ENCODE measurements at places on chromosomes 5 and 9.

GRCh38 chr5:172377856-172378255, 76.5 kb downstream of the SH3PXD2B start:
- no peak for DNase-seq

- DNase-seq: no peak
Observed at GRCh38 chr5:136992796-136993489, 506.2 kb downstream of the SPOCK1 start.

GRCh38 chr5:142939884-142940283, 169.7 kb downstream of the ARHGAP26 start:
- no peak for DNase-seq

DNA sequence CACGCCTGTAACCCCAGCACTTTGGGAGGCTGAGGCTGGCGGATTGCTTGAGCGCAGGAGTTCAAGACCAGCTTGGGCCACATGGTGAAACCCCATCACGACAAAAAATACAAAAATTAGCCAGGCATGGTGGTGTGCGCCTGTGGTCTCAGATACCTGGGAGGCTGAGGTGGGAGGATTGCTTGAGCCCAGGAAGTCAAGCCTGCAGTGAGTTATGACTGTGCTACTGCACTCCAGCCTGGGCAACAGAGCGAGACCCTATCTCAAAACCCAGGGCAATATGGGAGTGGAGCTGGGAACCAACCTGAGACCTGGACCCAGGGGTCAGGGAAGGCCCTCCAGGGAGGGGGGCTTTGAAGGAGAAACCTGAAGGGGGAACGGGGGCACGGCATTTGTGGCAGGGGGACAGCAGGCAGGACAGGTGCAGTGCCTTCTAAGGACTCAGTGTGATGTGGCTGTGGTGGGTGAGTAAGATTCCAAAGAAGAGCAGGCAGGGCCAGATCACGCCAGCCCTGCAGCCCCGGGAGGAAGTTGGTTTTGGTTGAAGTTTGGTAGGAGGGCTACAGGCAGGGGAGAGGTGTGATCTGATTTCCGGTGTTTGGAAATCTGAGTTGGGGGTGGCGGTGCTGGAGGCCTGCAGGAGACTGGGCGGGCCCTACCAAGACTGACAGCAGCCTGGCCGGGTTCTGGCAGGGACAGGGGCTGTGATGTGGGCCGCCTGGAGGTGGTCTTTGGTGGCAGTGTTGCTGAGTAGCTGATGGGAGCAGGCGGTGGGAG, 46.2 kb downstream of the NTNG2 start:
- DNase-seq: no peak

DNA sequence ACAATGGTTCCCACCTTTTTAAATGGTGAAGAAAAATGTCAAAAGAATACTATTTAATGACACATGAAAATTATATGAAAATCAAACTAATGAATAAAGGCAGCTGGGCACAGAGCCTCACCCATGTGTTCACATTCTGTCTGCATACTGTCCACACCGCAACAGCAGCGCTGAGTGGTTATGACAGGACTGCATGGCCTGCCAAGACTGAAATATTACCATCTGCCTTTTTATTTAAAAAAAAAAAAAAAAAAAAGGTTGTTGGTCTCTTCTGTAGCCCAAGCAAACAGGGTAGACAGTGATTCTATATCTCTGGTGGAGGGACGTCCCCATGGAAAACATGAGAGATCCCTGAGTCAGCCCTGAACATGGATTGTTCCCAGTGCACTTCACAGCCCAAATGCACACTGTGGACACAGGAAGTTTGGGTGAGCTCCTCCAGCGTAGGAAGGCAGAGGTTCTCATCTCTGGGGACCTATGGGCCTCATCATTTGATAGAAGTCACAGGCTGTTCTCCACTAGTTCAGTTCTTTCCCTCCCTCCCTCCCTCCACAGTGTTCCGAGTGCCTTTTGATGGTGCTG, 44.9 kb upstream of the SHC3 start:
- no peak for DNase-seq

- DNase-seq: no peak
Observed at GRCh38 chr5:54257366-54258118, 52.8 kb downstream of the ARL15 start.

DNA sequence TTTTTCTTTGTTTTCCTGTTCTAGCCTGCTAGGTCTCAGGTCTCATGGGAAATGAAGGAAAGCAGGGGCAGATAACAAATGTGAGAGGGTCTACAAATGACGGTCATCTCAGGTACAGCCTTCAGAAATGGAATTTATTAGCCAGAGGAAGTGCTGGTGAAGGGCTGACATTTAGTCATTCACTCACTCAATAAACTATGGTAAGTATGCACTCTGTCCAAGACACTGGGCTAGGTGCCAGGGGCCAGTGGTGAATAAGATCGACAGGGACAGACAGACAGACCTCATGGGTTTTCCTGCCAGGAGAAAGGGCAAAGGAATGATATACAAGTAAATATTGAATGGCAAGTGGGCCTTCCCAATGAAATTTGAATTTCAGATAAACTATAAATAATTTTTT, 6.3 kb downstream of the PDE6A start:
- no peak for DNase-seq

DNA sequence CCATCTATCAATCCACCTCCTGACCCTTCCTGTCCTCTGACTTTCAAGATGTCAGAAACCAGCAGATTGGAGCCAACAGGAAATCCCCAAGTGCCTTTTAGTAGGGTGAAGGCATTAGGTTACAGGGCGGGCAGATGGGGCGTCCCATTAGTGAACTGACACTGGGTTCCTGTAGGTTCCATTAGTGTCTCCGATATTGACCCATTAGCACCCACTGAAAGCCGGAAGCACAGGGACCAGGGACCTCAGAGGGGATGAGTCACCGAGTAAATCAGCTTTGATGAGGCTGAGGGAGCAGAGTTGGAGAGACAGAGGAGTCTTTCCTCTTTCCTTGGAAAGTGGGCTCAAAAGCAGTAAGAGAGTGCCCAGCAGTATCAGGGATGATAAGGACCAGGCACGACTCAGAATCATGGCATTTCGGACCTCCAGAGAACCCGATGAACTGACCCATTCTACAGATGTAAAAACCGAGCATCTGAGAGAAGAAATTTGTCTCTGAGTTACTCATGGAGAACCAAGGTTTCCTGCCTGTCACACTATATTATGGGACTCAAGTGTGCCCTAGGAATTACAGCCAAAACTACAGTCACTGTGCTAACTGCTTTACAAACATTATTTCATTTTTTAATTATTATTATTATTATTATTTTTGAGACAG, 47.2 kb upstream of the FABP6 start:
- no peak for DNase-seq

GRCh38 chr9:21993007-21993406, 1.2 kb downstream of the CDKN2A start:
- no peak for DNase-seq

DNA sequence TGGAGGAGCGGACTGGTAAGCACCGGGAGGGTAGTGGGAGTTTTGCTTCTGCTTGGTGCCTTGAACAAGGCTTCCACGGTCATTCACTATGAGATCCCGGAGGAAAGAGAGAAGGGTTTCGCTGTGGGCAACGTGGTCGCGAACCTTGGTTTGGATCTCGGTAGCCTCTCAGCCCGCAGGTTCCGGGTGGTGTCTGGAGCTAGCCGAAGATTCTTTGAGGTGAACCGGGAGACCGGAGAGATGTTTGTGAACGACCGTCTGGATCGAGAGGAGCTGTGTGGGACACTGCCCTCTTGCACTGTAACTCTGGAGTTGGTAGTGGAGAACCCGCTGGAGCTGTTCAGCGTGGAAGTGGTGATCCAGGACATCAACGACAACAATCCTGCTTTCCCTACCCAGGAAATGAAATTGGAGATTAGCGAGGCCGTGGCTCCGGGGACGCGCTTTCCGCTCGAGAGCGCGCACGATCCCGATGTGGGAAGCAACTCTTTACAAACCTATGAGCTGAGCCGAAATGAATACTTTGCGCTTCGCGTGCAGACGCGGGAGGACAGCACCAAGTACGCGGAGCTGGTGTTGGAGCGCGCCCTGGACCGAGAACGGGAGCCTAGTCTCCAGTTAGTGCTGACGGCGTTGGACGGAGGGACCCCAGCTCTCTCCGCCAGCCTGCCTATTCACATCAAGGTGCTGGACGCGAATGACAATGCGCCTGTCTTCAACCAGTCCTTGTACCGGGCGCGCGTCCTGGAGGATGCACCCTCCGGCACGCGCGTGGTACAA, 556 bp downstream of the PCDHGC3 start:
- DNase-seq: no peak

- DNase-seq: no peak
Observed at GRCh38 chr9:116504893-116505480, 182.1 kb upstream of the TRIM32 start.

- DNase-seq: no peak
Observed at GRCh38 chr5:139808481-139809330, 13.1 kb downstream of the PSD2 start.

- DNase-seq: no peak
Observed at GRCh38 chr9:4024281-4024777, 275.5 kb downstream of the GLIS3 start.

GRCh38 chr5:36777105-36777757, 99.3 kb upstream of the NIPBL start:
- DNase-seq: no peak

DNA sequence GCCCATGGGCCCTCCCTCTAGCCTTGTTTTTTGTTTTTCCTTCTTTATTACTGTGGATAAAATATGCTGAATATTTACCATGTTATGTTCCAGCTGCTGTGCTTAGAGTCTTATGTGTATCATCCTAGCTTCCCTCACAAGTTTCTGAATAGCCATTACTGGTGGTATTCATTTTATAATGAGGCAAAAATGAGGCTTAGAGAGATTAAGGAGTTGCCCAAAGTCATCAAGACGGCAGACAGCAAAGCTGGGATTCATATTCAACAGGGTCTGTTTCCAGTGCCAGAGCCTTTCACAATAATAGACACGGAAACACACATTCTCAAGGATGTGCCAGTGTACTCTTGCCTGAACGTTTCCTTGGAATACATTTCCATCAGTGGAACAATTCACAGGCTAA, 258.1 kb downstream of the CTNND2 start:
- no peak for DNase-seq

DNA sequence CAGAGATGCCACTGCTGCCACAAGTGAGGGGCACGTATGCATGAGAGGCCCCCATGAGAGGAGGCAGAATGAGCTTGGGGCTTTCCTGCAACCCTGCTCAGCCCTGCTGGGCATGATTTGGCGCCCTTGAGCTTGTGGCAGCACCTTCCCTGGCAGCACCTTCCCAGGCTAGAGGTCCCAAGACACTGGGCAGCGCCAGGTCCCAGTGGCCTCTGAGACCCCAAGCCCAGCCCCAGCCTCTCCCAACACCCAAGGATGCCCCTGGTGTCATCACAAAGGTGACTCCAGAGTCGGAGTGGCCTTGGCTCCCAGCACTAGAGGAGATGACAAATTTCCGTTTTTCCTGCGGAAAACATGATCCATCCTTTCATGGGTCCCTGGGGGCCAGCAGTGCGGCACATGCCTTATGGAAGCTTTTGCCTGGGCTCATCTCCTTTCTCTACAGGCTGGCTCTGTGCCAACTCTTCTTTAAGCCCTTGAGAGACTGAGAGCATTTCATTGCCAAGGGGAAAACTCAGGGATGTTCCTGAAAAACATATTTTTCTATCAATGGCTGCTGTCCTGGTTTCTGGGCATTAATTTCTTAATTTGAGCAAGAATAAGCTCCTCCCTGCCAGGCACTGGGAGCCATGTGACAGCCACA, 77.1 kb upstream of the ADAMTS2 start:
- no peak for DNase-seq

GRCh38 chr5:7016999-7017747, 303.9 kb downstream of the TENT4A start:
- DNase-seq: no peak

DNA sequence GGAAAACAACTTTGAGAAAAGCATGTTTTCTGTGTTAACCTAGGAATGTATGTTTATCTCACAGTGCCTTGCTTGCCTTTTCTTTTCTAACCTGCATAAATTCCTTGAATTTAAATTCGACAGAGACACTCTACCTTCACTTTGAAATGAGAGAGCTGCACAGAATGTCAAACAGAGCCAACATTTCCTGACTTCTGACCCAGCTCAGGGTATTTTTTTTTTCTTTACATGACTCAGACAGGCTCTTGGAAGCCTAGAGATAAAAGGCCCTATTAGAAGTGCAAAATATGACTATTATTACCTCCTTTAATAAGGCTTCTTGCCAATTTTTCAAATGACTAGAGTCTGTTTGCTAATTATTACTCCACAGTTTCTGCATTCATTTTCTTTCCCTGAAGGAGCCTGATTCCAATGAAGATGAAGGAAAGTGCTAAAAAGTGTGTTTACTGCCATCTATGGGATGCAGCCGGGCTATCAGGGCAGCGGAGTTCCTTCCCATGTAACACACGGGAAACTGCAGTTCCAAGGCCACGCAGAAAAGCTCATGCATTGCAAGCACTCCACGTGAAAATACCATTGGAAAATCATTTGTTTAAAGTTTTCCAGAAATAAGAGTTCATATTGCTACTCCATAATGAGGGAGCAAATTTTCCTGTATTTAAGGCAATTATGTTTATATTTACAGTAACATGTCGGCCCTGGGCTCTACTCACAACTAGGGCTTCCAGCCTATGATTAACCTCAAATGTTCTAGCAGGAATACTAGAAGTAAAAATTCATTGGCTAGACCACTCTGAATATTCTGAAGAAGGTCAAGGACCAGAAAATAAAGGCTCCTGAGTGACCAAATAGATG, 485.6 kb downstream of the ZSWIM6 start:
- DNase-seq: no peak
